ENCODE measurements at places on chromosomes 7 and 10.
A peak's percentile ranks its signal among the peaks of the same experiment; 100 is the strongest.

GRCh38 chr7:73742753-73743641 lies 4.4 kb upstream of the ABHD11 start:
- DNase-seq: peak; percentile 63

GRCh38 chr10:68625316-68625921 lies 65.3 kb downstream of the TET1 start:
- DNase-seq: no peak

DNA sequence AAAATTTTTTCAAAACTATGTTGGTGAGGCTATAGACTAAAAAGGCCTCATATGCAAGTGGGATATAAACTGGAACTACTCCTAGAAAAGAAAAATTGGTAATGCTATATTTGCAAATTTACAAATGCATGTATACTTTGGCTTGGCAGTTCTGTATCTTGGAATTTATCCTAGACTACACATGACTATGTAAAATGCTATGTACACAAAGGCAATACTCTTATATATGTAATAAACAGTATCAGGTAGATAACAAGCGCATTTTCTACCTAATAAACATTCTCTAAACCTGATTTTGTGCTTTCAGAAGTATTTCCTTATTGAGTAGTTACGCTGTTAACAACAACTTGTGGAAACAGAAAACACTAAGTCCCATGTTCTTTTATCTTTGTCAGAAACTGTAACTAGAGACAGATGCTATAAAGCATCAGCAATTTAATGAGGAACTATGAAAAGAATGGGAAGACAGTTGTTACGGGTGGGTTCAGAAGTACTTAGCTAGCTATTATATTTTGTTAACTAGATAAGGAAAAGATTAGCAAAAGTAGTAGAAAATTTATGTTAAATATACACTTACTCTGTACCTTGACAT lies 107.8 kb downstream of the ARHGAP12 start:
- DNase-seq: no peak

DNA sequence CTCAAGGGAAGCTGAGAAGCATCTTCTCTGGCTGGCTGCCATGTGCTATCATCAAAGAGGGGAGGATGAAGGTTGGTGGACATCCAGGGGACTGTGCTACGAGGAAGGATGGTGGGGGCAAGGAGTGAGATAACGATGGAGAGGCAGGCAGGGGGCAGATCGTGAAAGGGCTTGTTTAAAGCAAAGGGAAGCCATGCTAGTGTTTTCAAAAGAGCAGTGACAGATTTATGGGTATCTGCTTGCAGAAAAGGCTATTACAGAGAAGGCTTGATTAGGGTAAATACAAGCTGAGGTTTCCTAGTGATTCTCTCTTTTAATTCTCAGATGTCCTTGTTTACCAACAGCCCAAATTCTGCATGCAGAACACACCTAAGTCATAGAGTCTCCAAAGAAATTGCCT lies 88.9 kb upstream of the MKX start:
- DNase-seq: no peak

DNA sequence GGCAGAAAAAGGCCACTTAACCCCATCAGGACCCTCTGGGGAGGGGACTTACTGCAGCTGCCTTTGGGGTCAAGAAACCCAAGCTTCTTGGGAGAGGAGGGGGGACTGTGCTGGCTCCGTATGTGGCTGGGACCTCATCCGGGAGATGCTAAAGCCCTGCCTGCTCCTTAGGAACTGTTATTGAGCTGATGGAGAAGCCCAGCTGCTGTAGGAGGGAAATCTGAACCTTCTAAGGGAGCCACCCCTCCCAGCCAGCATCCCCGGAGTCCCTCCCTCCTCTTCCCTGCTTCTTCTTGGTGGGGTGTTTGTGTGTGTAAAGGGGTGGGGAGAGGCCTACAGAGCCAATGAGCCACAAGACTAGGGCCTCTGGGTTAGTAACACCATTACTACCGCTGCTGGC lies 8.2 kb downstream of the KCNIP2 start:
- no peak for DNase-seq

DNA sequence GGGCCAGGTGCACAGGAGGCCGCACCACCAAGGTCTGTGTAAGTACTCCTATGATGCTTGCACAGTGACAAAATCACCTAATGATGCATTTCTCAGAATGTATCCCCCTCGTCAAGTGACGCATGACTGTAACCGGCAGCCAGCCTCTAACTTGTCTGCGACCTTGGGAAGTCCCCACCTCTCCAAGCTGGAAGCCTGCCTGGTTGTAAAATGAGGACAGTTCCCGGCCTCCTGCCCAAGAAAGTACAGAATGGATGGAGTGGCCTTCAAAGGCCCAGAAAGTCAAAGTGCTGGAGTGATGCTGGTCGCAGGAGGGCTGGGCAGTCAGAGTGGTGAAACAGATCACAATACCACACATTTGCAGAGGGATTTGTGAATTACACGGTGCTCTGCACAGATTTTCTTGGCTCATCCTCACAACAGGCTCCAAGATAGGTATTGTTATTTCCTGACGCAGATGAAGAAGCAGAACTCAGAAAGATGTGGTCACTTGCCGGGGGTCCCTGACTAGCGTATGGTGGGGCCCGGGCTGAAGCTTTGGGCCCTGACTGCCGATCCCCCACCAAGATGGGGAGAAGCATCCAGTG lies 22.8 kb downstream of the SPOCK2 start:
- DNase-seq: no peak

GRCh38 chr7:155974186-155974897 lies 162.1 kb upstream of the SHH start:
- DNase-seq: no peak

DNA sequence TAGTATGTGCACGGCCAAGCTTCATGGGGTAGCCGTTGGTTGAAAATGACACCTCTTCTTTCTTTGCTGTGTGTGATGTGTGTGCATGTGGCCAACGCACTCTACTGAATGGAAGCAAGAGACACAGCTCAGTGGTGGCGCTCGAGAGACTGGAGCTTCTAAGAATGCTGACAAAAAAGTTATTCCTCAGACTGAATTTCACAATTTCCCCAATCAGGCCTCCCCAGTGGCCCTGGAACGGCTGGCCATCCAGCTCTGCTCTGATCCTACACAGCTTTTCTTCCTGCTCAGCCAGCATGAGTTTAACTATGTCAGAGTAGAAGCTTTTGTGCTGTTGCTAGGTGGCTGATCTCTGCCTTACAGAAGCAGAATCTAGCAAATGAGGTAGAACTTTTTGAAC lies 186.7 kb upstream of the PLXDC2 start:
- DNase-seq: no peak

Data from D721Med (cell line).